Vagina (tissue), 2 donors: ENCODE measurements at places on chromosomes 13 and 19. TPM values are rescaled to one million over a fixed set of nuclear protein-coding genes. Genes with fewer than 3 reads are reported as not detected.

ZNF565 gene
- total RNA-seq = 3.9 TPM

FGF14 gene
- total RNA-seq = 3.4 TPM

GRCh38 chr19:30116984-30117555, 175.0 kb downstream of the URI1 start:
- no peaks in the 10 kb centered on the region for H3K27me3 ChIP-seq
- no peaks in the 10 kb centered on the region for H3K36me3 ChIP-seq
- no peaks in the 10 kb centered on the region for H3K4me1 ChIP-seq
- H3K4me3 ChIP-seq = no peak overlapping the region
- no peak for DNase-seq
- H3K27ac ChIP-seq = no peak overlapping the region

DNA sequence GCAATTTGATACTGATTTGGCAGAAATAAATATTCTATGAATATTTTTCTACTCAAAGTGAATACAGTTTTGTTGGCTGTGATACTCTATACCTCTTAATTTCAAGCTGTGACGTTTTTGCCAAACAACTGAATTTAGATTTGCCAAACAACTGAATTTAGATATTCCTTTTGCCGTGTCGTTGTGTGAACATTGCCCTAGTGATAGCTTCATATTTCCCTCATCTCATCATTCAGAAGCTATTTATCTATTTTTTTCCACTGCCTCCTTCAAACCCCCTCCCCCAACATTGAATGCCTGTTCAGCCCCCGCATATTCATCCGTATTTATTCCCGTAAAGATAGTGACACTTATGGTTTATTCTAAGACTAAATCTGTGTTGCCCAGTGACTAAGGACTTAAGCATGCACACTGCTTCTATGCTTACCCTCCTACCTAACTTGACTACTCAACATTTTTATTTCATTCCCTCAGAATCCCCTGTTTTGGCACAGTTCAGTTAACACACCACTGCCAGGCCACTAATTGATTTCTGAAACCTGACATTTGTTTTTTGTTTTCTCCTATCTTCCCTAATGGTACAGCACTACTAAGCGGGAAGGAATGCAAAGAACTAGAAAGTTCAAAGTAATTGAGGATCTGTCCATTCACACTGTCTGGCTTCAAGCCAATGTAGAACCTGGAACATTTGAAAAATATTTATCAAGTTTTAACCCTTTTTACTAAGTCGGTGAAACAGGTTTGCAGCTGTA, 2.8 kb upstream of the KLF5 start:
- peaks cover 7% of the 10 kb centered on the region for H3K4me1 ChIP-seq
- H3K4me3 ChIP-seq = no peak overlapping the region
- DNase-seq = no peak
- H3K27ac ChIP-seq = no peak overlapping the region

- no peak for DNase-seq
- H3K4me3 ChIP-seq = no peak overlapping the region
- no peaks in the 10 kb centered on the region for H3K4me1 ChIP-seq
- no peak overlapping the region for H3K27ac ChIP-seq
- H3K27me3 ChIP-seq = no peaks in the 10 kb centered on the region
Measured at GRCh38 chr13:70173598-70173959, 65.3 kb upstream of the KLHL1 start.

DNA sequence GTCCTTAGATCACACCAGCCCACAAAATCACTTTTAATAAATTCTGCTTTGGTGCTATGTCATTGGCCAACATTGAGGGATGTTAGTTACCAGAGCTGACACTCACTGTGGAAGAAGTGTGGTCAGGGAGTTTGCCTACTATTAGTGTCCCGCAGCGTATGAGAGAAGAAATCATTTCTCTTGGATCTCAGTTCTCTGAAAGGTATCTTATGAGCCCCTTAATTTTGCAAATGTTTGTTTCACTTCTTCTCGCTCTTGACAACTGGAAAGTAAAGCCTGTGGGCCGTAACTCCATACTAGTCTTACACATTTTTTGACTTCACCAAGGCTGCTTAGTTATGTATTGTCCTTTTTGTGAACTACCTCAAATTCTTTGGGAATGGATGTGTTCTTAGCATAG, 80.9 kb downstream of the FLT1 start:
- no peaks in the 10 kb centered on the region for H3K27me3 ChIP-seq
- H3K4me3 ChIP-seq = no peak overlapping the region
- H3K27ac ChIP-seq = no peak overlapping the region
- H3K4me1 ChIP-seq = no peaks in the 10 kb centered on the region

DNA sequence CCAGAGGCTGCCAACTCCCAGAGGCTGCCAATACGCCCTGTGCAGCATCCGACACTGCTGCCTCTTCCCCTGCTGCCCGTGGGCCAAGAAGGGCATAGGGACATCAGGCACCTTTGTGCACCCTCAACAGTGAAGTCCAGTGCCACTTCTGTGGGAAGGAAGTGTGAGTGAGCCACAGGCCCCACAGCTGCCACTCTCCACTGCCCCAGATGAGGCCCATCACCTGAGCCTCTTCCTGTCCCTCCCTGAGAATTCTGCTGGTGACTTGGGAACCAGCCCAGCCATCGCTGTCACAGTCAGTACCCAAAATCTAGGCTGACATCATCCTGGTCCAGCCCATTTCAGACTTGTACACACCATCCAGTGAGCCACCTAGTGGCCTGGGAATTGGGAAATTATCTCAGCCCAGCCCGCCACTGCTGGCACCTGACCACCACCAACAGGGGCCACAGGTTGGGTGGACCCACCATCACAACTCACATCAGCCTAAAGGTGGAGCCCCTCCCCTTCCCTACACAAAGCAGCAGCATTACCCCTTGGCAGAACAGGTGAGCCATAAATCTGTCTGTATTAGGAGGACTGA, 733.9 kb upstream of the KLHL1 start:
- H3K4me3 ChIP-seq = no peak overlapping the region
- DNase-seq = no peak
- H3K36me3 ChIP-seq = no peaks in the 10 kb centered on the region
- H3K4me1 ChIP-seq = no peaks in the 10 kb centered on the region
- H3K27me3 ChIP-seq = no peaks in the 10 kb centered on the region

GRCh38 chr13:74667656-74668203, 533.5 kb upstream of the KLF12 start:
- no peaks in the 10 kb centered on the region for H3K27me3 ChIP-seq
- DNase-seq = no peak
- H3K27ac ChIP-seq = no peak overlapping the region
- no peak overlapping the region for H3K4me3 ChIP-seq
- no peaks in the 10 kb centered on the region for H3K36me3 ChIP-seq

GRCh38 chr13:94382960-94383359, 96.5 kb downstream of the DCT start:
- H3K27ac ChIP-seq = no peak overlapping the region
- no peaks in the 10 kb centered on the region for H3K36me3 ChIP-seq
- no peaks in the 10 kb centered on the region for H3K27me3 ChIP-seq

- no peaks in the 10 kb centered on the region for H3K27me3 ChIP-seq
- H3K4me3 ChIP-seq = no peak overlapping the region
- H3K36me3 ChIP-seq = no peaks in the 10 kb centered on the region
- no peak overlapping the region for H3K27ac ChIP-seq
- no peak for DNase-seq
- H3K4me1 ChIP-seq = no peaks in the 10 kb centered on the region
Measured at GRCh38 chr13:52707375-52707774, 32.2 kb downstream of the CNMD start.

DNA sequence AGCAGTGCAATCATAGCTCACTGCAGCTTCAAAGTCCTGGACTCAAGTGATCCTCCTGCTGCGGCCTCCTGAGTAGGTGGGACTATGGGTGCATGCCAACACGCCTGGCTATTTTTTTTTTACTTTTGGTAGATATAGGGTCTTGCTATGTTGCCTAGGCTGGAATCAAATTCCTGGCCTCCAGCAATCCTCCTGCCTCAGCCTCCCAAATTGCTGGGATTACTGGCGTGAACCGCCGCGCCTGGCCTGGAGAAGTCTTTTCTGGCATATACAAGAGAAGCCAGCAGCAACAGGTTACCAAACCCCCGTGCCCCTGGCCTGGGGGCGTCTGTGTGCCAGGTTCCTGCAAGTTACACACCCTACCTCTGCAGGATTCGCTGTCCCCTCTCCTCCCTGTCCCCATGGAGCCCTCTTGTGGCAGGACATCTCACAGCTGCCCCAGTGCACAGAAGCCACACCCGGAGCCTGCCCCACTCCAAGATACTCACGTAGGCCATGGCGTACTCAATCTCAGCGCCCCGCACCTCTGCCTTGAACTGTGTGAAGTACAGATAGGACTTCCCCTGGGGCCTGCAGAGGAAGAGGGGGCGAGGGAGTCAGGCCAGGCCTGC, 9.9 kb downstream of the MYDGF start:
- peaks cover 9% of the 10 kb centered on the region for H3K36me3 ChIP-seq
- H3K27ac ChIP-seq = no peak overlapping the region
- no peaks in the 10 kb centered on the region for H3K4me1 ChIP-seq
- no peak for DNase-seq
- no peak overlapping the region for H3K4me3 ChIP-seq

GRCh38 chr19:20482721-20483120, 82.9 kb downstream of the ZNF737 start:
- H3K27me3 ChIP-seq = no peaks in the 10 kb centered on the region
- no peaks in the 10 kb centered on the region for H3K4me1 ChIP-seq
- no peaks in the 10 kb centered on the region for H3K36me3 ChIP-seq

DNA sequence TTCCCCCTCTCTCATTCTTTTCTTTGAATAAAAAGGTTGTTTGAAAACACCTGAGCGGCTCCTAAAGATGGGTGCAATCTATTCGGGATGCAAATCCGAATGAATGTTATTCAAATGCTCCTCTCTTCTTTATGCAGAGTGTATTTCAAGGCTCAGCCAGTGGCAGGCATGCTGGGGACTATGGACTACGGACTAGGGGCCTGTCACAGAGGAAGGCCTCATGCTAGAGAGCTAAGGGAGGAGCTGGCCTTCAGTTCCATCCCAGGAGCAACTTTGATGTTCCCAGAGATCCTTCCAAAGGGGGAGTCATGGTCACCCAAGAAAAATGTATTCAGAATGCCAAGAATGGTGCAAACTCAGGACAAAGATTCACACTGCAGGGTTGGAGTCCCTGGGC, 9.3 kb downstream of the ALOX5AP start:
- H3K27ac ChIP-seq = no peak overlapping the region
- no peaks in the 10 kb centered on the region for H3K27me3 ChIP-seq
- no peaks in the 10 kb centered on the region for H3K36me3 ChIP-seq
- DNase-seq = no peak

DNA sequence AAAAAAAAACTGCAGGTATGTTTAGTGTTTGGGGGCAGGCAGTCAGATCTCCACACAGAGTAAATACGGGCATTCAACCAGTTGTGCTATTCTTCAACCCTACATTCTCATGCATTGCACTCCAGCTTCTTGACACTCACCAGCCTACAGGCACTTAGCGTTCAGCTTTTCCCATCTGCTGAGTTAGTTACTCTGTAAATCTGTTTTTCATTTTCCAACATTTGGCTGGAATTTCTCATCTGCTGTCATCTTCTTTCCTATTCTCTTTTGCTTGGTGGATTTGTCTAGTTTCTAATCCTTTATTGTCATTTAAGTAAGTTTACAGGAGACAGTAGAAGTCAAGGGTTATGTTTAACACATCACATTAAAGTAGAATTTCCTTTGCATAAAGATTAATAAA, 1318.9 kb downstream of the OLFM4 start:
- no peaks in the 10 kb centered on the region for H3K36me3 ChIP-seq
- no peak overlapping the region for H3K4me3 ChIP-seq
- H3K4me1 ChIP-seq = no peaks in the 10 kb centered on the region

GRCh38 chr19:35959040-35959967, 23.1 kb downstream of the LRFN3 start:
- peak overlapping the region; percentile 35 for H3K4me3 ChIP-seq
- no peak for DNase-seq
- H3K27ac ChIP-seq = no peak overlapping the region
- H3K4me1 ChIP-seq = peaks cover 8% of the 10 kb centered on the region
- no peaks in the 10 kb centered on the region for H3K27me3 ChIP-seq

GRCh38 chr19:28933039-28933438, 279.9 kb downstream of the UQCRFS1 start:
- no peak overlapping the region for H3K27ac ChIP-seq
- no peaks in the 10 kb centered on the region for H3K4me1 ChIP-seq
- no peak overlapping the region for H3K4me3 ChIP-seq
- no peaks in the 10 kb centered on the region for H3K36me3 ChIP-seq

GRCh38 chr13:21738630-21739029, 67.8 kb downstream of the FGF9 start:
- peaks cover 9% of the 10 kb centered on the region for H3K4me1 ChIP-seq
- H3K4me3 ChIP-seq = no peak overlapping the region
- no peak overlapping the region for H3K27ac ChIP-seq
- H3K27me3 ChIP-seq = no peaks in the 10 kb centered on the region
- no peaks in the 10 kb centered on the region for H3K36me3 ChIP-seq
